Bladder microvascular endothelial cell (primary cell): ENCODE measurements at places on chromosomes 16 and 17. TPM values are rescaled to one million over a fixed set of nuclear protein-coding genes. Genes with fewer than 3 reads are reported as not detected.

ADAD2 gene
- total RNA-seq = under 0.01 and 0.44 TPM in 2 replicates

WFIKKN1 gene
- 0.19 TPM in 1 of 2 replicates, not detected in the other for total RNA-seq

PRSS33 gene
- total RNA-seq = not detected in 2 replicates

TXNL4B gene
- 3.2 and 9.2 TPM in 2 replicates for total RNA-seq

CASKIN1 gene
- total RNA-seq = 0.50 TPM in 1 of 2 replicates, not detected in the other

KRT33B gene
- not detected in 2 replicates for total RNA-seq

PITPNM3 gene
- total RNA-seq = 0.13 and 0.16 TPM in 2 replicates

PLLP gene
- total RNA-seq = 1.6 and 7.4 TPM in 2 replicates

KRTAP9-2 gene
- total RNA-seq = not detected in 2 replicates

TBC1D3C gene
- not detected in 2 replicates for total RNA-seq

TBC1D3I gene
- 0.13 TPM in 1 of 2 replicates, not detected in the other for total RNA-seq

NPIPB6 gene
- total RNA-seq = not detected in 2 replicates

PPM1E gene
- total RNA-seq = under 0.01 and 0.06 TPM in 2 replicates

ELMO3 gene
- 1.3 and 1.4 TPM in 2 replicates for total RNA-seq

FAM83G gene
- total RNA-seq = 4.7 and 13.1 TPM in 2 replicates

ADCY7 gene
- total RNA-seq = 1.8 and 6.1 TPM in 2 replicates

KRT25 gene
- not detected in 2 replicates for total RNA-seq

CCDC200 gene
- not detected in 2 replicates for total RNA-seq

PRR29 gene
- total RNA-seq = 0.32 and 0.44 TPM in 2 replicates

ABCA9 gene
- total RNA-seq = 2.4 and 3.4 TPM in 2 replicates

MYH11 gene
- total RNA-seq = 0.32 TPM in 1 of 2 replicates, not detected in the other

HOXB4 gene
- 2.3 and 3.3 TPM in 2 replicates for total RNA-seq

ZNF785 gene
- total RNA-seq = 6.8 and 10.0 TPM in 2 replicates

ESRP2 gene
- 0.16 and 4.5 TPM in 2 replicates for total RNA-seq

SBK1 gene
- total RNA-seq = under 0.01 and 0.06 TPM in 2 replicates

KRTAP17-1 gene
- not detected in 2 replicates for total RNA-seq

CCL7 gene
- 0.38 TPM in 1 of 2 replicates, not detected in the other for total RNA-seq

SHISA9 gene
- 0.57 TPM in 1 of 2 replicates, not detected in the other for total RNA-seq

TBC1D3K gene
- total RNA-seq = not detected in 2 replicates

TBC1D16 gene
- total RNA-seq = 15.1 and 54.9 TPM in 2 replicates

SOCS1 gene
- total RNA-seq = 0.16 and 0.50 TPM in 2 replicates

CCL17 gene
- not detected in 2 replicates for total RNA-seq

SEPTIN12 gene
- 0.06 TPM in 1 of 2 replicates, not detected in the other for total RNA-seq

EVI2B gene
- 0.16 and 0.19 TPM in 2 replicates for total RNA-seq

CBX8 gene
- 1.5 and 3.6 TPM in 2 replicates for total RNA-seq

SMTNL2 gene
- total RNA-seq = not detected in 2 replicates

YPEL3 gene
- total RNA-seq = 13.6 and 18.4 TPM in 2 replicates

HSD3B7 gene
- total RNA-seq = 17.3 and 22.2 TPM in 2 replicates

HAPSTR1 gene
- total RNA-seq = 39.3 and 63.4 TPM in 2 replicates

KRT12 gene
- total RNA-seq = not detected in 2 replicates

FAM171A2 gene
- 3.5 and 3.6 TPM in 2 replicates for total RNA-seq

UQCRC2 gene
- 169 and 230 TPM in 2 replicates for total RNA-seq

NUP88 gene
- 90.3 and 102 TPM in 2 replicates for total RNA-seq

YPEL2 gene
- 46.0 and 127 TPM in 2 replicates for total RNA-seq
